ENCODE measurements at places on chromosomes 6 and 20.

GRCh38 chr6:72553531-72554511, 68.0 kb upstream of the KCNQ5 start:
- DNase-seq, result no peak

- no peak for DNase-seq
Measured at GRCh38 chr20:53808733-53809132, 215.1 kb upstream of the ZNF217 start.

GRCh38 chr20:3032624-3033023, 10.8 kb upstream of the GNRH2 start:
- DNase-seq, result no peak

DNA sequence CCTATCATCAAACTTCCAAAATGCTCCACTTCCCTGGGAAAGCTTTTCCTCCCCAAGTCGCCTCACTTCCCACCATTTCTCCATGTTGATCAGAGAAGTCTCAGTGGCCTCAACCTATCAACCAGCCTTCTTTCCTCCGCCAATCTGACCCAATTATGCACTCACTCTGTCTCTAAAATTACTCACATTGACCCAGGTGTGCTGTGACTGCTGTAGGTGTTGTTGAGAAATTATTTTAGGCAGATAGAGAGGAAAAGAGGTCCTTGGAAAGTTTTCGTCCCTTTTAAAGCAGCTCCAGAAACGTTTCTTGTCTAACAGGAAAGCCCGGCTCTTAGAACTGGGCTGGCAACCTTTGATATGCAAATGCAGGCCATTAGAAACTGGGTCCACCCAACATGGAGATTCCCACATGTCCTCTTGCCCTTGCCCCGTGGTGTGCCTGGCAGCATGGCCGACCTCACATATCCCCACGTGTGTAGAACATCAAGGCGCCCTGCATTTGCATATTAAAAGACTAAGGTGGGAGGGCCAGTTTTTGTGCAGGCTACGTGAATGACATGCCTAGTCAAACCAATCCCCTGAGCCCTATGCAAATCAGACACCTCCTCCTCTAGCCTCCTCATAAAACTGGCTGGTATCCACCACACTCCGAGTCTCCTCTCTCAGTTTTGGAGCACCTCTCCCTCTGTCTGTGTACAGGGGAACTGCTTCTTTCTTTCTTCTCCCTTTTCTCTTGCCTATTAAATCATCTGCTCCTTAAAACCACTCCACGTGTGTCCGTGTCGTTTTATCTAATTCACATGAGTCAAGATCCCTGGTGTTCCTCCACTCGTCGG, 12.9 kb downstream of the IPCEF1 start:
- no peak for DNase-seq

GRCh38 chr20:24297993-24298392, 171.4 kb upstream of the SYNDIG1 start:
- DNase-seq, result no peak

DNA sequence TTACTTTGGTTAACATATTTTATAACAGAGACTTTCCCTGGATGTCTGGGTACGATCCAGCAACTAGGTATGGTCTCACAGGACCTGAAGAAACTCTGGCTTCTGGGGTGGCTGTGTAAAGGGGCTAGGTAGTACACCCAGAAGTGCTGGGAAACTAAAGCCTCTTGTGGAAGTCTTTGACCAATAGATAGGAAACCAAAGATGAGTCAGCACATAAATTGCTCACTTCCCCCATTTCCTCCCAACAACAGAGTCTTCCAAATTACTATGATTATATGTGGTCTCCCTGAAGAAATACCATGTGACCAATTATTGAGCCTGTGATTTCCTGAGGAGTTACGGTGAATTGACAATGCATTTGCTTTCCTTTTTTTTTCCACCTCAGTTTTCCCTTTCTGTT, 26.8 kb upstream of the TBX18 start:
- no peak for DNase-seq

All from stimulated activated CD4-positive, alpha-beta T cell treated with anti-CD3 and anti-CD28 coated beads, Interleukin-2, amount 100 ng/mL, for 24 hours (primary cell).